Lower lobe of right lung (tissue), 2 donors: ENCODE measurements at places on chromosomes 12 and 14.

- DNase-seq = peak; percentile 75
Measured at GRCh38 chr14:100159094-100159864, at the start of gene DEGS2. TSS of gene DEGS2 (minus strand) at chr14:100159645. CDS start at chr14:100159587, 58 bp downstream.

DNA sequence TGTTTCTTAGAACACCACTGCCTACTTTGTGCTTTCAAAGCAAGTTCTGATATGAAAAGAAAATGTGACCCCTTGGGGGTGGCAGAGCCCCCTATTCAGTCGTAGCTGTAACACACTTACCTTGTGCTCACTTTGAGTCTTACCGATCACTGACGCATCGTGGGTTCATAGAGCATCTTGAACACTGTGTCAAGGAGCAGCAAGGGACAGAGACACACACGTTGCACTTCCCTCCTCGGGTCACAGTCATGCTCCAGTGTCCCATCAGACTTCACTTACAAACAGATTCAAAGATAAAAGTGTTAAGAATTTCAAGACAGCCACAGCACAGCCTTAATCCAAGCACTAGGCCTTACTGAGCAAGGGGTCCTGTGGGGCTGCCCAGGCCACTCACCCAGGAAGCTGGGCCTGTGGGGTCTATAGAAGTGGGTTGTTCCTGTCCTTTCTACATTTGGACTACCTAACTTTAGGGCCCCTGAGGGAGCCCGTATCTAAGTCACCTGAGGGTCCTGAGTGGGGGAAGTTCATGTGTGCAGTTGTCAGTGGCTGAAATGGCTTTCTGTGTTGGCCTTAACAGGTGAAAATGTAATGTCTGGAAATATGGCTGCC, 75.4 kb upstream of the BDKRB2 start:
- no peak for DNase-seq

GRCh38 chr14:97603201-97603600, 806.0 kb downstream of the VRK1 start:
- no peak for DNase-seq

GRCh38 chr12:28453686-28454085, 263.4 kb downstream of the CCDC91 start:
- no peak for DNase-seq

- DNase-seq = no peak
Measured at GRCh38 chr12:40054555-40055227, 51.2 kb downstream of the SLC2A13 start.
